ENCODE measurements at places on chromosomes 5 and 9.
A peak's percentile ranks its signal among the peaks of the same experiment; 100 is the strongest.

GRCh38 chr5:110058175-110058574 lies 368.4 kb downstream of the MAN2A1 start:
- no peak for DNase-seq

DNA sequence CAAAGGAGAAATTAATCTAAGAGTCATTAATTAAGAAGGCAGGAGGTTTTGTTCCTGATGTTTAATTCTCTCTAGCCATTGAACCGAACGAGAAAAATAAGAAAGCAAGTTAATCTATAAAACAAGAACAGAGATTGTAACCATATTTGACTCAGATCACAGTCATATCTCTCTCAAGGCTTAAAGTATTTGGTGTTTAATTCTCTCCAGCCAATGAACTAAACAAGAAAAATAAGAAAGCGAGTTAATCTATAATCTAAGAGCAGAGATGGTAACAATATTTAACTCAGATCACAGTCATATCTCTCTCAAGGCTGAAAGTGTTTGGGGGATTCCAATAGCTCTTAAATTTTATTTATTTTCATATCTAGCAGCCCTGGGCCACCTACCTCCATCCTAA lies 74.4 kb upstream of the SHISAL2B start:
- no peak for DNase-seq

DNA sequence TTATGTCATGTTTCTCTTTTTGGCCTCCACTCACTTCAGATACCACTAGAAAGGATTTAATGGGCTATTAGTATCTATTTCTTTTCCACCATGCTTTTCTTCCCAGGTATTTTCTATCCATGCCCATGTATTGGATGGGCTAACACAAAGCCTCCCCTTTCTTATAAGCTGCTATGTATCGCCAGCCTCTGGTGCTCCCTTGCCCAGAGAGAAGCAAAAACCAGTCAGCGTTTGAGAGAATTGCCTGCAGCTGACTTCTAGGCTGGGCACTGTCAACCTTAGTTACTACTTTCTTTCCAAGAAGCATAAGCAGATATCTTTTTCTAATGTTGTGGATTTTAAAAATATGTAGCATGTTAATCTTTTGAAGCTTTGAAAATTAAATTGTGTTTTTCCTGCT lies 30.2 kb upstream of the HSPB3 start:
- DNase-seq = no peak

DNA sequence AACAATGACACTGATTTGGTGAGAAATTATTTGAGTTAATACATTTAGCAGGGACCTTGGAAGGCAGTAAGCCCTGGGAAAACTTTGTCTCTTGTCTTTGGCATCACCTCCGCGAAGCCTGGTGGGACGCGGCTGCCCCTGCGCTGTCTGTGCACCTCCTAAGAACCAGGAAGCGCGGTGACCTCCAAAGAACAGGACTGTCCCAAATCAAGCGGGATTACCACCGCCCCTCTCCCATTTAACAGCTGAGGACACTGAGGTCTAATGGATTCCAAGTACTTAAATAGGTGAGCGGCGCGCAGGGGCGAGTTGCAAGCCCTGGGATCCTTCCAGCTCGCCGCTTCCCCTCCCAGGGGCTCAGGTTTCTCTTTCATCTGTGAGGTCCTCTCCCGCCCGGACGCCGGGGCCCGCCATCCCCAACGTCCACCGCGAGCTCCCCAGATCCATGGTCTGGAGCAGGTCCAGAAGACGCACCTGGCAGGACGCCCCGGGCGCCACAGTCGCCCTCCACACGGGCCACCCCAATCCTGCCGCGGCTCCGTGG lies 432 bp downstream of the STARD4 start:
- DNase-seq = peak; percentile 77

DNA sequence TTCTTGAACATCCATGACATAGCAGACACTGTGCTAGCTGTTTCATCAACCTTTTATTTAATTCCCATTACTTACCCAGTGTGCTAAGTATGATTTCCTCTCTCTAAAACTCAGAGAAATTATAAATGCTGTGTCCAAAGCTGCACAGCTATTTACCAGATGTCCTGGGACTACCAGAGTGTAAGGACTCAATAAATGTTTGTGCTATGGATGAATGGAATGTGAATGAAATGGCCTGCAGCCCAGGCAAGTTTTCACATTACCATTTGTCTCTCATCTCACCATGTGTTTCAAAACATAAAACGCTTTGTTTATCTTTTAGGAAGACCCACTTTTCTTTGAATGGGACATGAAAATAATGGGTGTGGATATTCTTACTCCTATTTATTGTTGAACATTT lies 96.2 kb downstream of the ARHGEF28 start:
- peak; percentile 61 for DNase-seq

DNA sequence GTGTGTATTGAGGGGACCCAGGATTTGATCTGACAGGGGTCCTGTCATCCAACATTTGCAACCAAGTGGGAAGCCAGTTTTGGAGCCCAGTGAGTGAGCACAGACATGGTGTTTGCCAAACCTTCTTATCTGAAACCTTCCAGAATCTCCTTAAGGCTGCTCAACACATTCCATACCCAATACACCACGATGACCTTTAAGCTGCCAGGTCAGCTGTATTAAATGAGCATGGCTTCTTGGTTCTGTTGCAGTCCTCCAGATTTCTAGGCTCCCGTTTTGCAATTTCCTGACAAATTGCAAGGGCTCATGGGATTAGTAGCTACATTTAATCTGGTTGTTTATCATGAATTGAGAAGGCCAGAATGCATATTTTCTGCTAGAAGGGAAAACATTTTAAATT lies 124.2 kb upstream of the ATP10B start:
- no peak for DNase-seq

DNA sequence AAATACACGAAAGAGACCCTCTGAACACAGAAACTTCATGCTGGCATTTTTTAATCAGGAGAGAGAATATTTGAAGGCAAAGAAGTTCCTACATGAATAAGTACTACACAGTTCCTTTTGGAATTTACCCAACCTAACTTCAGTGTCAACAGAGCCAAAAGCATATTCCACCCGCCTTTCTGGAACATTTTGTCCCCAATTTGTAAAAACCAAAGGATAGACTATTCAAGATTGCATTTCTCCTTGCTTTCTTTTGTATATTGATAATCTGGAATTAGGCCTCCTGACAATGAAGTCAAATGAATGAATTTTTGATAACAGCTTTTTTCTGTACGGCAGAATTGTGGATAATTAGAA lies 39.4 kb upstream of the TRAF1 start:
- DNase-seq = peak; percentile 40

- DNase-seq = peak; percentile 82
Observed at GRCh38 chr9:136686794-136687711, at the start of gene AGPAT2. AGPAT2 (minus strand) TSS chr9:136687457; CDS start chr9:136687357, 100 bp downstream.

- DNase-seq = no peak
Observed at GRCh38 chr9:6634444-6634843, 11.1 kb downstream of the GLDC start.

Data from adipocyte (in vitro differentiated cells).